ENCODE measurements at places on chromosomes 12 and 14. TPM values are rescaled to one million over a fixed set of nuclear protein-coding genes. Genes with fewer than 3 reads are reported as not detected.
A peak's percentile ranks its signal among the peaks of the same experiment; 100 is the strongest.

DNA sequence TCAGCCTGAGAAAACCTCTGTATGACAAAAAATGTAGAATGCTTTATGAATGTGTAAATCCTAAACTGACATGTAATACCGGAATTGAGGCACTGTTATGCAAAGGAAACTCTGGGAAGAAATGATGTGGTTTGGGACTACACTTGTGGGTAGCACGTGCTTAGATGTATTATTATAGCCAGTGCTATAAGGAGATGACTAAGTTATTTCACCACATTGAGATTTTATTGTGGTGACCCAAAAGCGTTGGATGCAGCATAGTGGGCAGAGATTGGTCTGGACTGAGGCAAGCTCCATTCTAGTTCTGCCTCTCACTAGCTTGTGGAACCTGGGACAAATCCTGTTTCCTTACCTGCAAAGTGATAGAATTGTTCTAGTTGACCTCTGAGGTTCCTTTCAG is 172.2 kb downstream of the SNAPC1 start:
- no peaks in the 10 kb centered on the region for H3K36me3 ChIP-seq
- H3K4me1 ChIP-seq, result no peaks in the 10 kb centered on the region
- no peak for DNase-seq
- H3K27ac ChIP-seq, result no peak overlapping the region
- H3K27me3 ChIP-seq, result peaks cover 12% of the 10 kb centered on the region
- no peak overlapping the region for H3K4me3 ChIP-seq

DNA sequence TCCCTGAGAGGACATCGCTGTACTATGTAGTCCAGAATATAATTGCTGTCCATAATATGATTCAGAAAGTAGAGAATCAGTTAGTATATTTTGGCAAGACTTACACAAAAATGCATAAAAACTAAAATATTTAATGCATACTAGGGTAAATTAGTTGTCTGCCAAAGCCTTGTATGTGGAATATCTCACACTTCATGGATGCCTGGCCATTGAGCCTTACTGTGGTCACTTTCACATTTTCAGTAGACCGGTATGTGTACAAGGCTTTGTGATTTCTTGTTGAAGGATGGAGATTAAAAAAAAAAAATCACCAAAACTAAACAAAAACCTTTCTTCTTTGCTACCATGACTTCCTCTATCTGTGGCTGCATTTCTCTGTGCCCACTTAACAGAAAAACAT is 197.3 kb upstream of the DDHD1 start:
- H3K27me3 ChIP-seq, result no peaks in the 10 kb centered on the region
- no peak for DNase-seq
- H3K4me1 ChIP-seq, result peaks cover 3% of the 10 kb centered on the region

PKP2 gene
- polyA plus RNA-seq, result not detected

DNA sequence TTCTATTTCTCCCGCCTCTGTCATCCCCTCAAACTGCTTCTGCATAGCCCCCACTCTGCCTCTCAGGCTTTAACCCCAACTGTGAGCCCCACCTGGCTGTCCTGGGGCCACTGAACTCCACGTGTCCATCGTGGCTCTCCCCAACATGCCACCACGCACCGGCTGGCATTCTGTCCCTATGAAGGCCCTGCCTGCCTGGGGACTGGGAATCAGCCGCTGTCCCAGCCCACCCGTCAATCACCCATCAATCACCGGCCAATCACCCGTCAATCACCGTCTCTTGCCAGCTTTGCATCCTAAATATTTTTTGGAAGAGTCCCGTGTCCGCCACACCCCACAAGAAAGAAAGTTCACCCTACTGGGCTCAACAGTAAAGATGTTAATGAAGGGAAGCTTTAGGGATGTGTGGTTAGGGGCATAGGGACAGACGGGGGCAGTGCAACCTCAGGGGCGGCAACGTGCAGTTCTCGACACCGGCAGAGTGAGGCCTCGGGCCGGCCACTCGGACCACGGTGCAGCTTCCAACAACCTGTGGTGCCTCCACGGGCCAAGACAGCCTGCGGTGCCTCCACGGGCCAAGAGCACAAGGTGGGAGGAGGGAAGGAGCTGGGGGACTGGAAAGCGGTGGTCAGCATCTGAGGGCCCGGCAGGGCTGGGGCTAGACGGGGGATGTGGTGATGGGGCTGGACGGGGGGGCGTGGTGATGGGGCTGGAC is 85.6 kb downstream of the GALNT9 start:
- H3K36me3 ChIP-seq, result no peaks in the 10 kb centered on the region
- DNase-seq, result no peak
- H3K27me3 ChIP-seq, result peaks cover 3% of the 10 kb centered on the region
- H3K4me1 ChIP-seq, result no peaks in the 10 kb centered on the region
- no peak overlapping the region for H3K4me3 ChIP-seq

DNA sequence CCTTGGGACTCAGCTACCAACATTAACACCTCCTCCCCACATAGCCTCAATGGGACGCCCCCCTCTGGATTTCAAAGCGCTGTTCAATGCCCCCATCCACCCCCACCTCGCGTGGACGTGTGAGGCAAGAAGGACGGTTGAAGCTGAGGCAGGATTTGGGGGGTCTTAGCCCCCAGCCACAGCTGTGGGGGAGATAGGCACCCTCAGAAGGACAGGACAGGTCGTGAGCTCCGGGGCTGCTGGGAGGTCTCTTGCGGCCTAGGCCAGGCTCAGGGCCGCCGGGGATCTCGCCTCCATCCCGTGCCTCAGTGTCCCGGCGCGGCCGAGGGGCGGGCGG is 8.3 kb upstream of the SP7 start:
- H3K4me3 ChIP-seq, result peak overlapping the region; percentile 83
- no peaks in the 10 kb centered on the region for H3K36me3 ChIP-seq
- H3K27me3 ChIP-seq, result peaks cover 3% of the 10 kb centered on the region
- no peak for DNase-seq

ZNF705A gene
- polyA plus RNA-seq, result not detected

RD3L gene
- not detected for polyA plus RNA-seq

- no peaks in the 10 kb centered on the region for H3K27me3 ChIP-seq
- DNase-seq, result no peak
- H3K4me3 ChIP-seq, result no peak overlapping the region
- H3K36me3 ChIP-seq, result peaks cover 5% of the 10 kb centered on the region
- H3K4me1 ChIP-seq, result peaks cover 24% of the 10 kb centered on the region
- no peak overlapping the region for H3K27ac ChIP-seq
Observed at GRCh38 chr12:55972042-55972441, 1.8 kb upstream of the RAB5B start.

DNA sequence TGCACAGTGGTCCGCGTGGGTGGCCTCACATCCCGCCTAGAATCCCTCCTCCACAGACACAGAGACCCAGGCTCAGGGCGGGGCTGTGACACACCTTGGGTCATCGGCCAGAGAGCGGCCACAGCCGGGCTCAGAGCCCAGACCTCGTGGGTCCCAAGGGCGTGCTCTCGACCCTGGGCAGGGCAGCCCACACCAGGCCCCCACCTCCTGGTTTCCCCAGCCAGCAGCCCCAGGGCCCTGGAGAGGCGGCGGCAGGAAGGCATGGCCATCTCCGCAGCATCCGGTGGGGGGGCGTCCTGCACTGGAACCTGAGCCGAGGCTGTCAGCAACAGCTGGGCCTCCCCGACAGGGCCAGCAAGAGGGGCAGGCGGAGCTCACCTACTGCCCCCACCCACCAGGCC is 15.2 kb downstream of the JAG2 start:
- no peaks in the 10 kb centered on the region for H3K27me3 ChIP-seq
- no peaks in the 10 kb centered on the region for H3K4me1 ChIP-seq
- H3K27ac ChIP-seq, result no peak overlapping the region
- H3K36me3 ChIP-seq, result no peaks in the 10 kb centered on the region
- no peak for DNase-seq

MDM1 gene
- 19.8 TPM for polyA plus RNA-seq

All from immature natural killer cell (primary cell).